Daoy (cell line): ENCODE measurements at places on chromosomes 1 and 21. TPM values are rescaled to one million over a fixed set of nuclear protein-coding genes. Genes with fewer than 3 reads are reported as not detected.

The TAS1R3 gene
- under 0.01 TPM in 1 of 2 replicates, not detected in the other for total RNA-seq

The CLEC20A gene
- not detected in 2 replicates for total RNA-seq

DNA sequence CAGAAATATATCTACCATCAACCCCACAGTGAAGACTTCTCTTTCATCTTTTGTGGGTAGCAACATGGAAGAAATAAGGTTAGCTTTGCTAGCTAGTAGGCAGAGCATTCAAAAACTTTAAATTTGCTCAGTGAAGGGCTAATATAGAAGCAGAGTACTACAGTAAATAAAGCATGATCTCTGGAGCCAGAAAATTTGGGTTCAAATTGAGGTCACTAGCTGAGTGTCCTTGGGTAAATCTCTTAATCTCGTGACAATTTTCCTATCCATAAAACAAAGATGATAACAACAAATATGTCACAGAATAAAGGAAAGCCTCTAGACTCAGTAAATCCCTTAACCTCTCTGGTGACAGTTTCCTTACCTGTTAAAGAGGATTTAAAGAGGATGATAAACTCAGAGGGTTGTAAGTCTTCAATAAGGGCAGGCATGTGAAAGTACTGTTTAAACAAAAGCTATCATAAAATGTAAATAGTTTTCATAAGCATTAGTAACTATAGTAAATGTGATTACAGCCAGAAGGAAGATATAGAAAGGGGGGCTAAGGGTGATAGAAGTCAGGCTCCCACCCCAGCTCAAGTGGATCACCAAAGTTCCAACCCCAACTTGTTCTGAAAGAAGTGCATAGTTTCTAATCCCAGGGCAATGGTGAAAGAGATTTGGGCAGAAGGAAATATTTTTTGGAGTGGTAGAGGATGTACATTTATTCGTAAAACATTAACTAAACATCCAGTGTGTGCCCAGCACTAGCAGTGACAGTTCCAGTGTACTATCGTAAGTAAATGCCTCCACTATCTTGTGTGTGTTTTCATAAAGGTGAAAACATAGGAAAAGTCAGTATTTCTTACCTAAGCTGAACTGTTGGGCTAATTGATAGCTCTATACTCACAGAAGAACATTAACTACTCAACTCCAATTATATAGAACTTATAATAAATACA, 24.8 kb downstream of the TM2D1 start:
- no peak for DNase-seq

DNA sequence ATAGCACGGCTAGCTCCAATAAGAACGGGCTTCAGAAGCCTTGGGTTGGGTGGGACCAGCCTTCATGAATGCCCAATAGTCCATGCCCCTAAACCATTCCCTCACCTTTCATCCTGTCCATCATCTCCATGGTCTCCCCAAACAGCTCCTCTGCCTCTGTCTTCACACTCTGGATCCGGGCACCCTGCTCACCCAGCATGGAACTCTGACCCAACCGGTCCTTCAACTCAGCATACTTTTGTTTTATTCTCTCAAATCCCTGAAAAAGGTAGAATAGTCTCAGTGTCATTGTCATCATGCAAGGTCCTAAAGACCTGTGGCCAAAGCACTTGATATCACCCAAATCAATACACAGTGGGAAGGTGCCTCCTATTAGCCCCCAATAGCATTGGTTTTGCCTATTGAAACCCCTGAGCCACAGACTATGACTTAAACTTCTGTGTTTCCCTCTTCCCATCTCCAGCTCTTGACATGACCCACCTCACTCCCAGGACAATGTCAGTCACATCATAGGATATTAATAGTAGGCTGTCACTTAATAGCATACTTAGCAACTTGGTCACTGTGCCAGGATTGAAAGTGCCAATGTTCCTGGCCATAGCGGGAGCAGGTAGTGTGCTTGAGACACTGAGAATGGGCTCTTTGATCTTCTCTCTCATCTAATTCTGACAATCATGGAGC, 33.0 kb downstream of the CAMK1G start:
- no peak for DNase-seq
